Renal pelvis (tissue), 12 donors: ENCODE measurements at places on chromosomes 4 and X.

DNA sequence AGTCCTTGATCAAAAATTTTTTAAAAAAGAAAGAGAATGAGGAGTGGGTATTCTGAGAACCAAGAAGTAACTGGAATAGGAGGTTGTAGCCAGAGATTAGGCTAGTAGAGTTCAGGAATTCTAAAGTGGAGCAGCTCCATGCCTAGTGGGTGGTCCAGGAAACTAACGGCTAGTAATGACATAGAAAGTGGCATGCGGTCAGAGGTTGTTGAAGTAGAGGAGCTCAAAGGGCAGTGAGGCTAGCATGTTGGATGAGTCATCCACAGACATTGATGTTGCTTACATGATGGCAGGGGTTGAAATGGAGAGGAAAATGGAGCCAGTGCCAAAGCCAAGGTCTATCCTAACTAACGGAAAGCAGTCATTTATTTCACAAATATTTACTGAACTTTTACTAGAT is 42.1 kb downstream of the TEX13B start:
- no peak for DNase-seq

GRCh38 chr4:5018603-5019002 is 655 bp downstream of the CYTL1 start:
- DNase-seq, result no peak

DNA sequence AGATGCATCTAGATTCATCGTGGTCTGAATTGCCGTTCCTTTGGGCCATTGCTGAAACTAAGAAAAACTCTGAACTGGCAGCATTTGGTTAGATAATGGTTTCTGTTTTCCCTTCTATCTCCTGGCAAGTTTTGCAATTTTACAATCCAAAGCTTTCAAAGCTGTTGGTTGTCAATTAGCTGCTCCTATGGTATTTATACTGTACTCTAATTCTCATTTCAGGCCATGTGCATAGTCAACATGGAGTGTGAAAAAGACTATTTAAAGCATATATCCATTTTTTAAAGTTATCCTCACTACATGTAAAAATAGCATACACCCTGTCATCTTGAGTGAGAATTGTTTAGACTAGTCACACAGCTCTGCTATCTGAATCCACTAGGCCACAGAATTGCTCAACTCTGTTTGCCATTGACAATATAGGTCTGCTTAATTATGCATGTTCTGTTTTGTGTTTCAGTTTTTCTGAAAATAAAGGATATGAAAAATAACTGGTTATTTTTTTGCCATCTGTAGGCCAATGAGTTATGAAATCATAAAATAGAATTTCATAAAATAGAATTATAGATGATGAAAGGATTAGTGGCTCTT is 27.7 kb upstream of the TEC start:
- DNase-seq, result no peak

DNA sequence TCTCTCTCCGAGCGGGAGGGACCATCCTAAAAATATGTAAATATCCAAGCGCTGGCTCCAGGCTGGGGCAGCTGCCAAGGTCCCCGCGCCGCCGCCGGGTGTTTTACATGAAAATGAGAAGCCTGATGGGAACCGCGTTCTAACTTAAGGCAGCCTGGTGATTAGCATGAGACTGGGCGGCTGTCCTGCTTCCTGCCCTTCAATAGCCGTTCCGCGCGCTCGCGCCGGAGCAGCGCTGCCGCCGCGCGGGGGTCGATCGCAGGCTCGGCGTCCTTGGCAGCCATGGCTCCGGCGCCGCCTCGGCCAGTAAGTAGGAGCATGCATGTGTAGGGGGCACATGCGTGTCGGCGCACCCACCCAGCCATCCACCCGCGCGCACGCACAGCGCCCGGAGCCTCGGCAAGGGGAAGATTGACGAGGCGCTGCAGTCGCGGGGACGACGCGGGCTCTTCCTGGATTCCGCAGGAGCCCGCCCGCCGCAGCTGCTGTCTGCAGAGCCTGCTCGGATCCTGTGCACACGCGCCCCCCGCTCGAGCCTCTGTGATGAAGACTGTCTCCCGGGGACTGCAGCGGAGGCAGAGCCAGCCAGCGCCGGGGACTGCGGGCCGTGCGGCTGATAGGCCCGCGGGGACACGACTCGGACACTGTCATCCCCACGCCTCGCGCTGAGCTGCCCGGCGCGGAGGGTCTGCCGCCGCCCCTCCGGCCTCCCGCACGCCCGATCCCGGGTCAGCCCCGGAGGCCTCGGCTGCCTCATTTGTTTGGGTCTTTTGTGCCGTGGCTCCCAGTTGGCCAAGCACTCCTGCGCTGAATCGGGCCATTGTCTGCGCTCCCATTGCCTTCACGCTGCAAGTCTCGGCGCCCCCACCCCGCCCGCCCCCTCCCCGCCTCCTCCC is 734 bp downstream of the STOX2 start:
- DNase-seq, result peak; percentile 58

DNA sequence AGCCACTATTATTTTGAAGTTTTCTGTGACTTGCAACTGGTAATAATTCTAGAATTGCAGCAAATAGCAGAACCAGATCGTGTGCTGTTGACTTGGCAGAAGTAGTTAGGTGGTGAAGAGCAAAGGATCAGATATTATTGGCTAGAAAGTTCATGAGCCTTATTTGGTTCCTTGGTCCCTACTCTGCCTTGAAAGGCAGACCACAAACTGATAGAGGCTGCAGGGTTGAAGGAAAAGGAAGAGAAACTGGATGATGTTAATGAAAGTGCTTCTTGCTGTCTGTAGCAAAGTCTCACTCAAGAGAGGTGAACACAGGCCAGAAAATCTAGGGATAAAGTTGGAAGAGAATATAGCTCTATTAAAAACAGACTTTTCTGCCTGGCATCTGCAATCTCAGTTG is 41.2 kb upstream of the RNF150 start:
- DNase-seq, result no peak

DNA sequence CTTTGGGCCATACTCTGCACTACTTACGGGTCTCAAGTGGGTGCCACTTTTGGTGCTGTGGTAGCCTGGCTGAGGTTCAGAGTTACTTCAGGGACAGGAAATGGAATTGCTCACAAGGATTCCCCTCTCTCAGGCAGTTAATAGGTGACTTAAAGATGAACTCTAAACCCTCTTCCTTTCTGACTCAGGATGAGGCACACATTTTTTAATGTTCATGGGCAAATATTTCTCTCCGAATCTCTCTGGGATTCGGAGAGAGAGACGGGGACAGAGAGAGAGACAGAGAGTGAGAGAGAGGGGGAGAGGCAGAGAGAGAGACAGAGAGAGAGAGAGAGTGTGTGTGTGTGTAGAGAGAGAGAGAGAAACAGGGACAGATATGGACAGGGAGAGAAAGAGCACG is 79.8 kb downstream of the NYX start:
- no peak for DNase-seq
